H7 (cell line): ENCODE measurements at places on chromosomes 3 and 15. TPM values are rescaled to one million over a fixed set of nuclear protein-coding genes. Genes with fewer than 3 reads are reported as not detected.

The ADPRH gene
- total RNA-seq = 0.96 and 2.9 TPM in 2 replicates

GRCh38 chr3:45655906-45656305, 33.3 kb upstream of the SACM1L start:
- DNase-seq = no peak

DNA sequence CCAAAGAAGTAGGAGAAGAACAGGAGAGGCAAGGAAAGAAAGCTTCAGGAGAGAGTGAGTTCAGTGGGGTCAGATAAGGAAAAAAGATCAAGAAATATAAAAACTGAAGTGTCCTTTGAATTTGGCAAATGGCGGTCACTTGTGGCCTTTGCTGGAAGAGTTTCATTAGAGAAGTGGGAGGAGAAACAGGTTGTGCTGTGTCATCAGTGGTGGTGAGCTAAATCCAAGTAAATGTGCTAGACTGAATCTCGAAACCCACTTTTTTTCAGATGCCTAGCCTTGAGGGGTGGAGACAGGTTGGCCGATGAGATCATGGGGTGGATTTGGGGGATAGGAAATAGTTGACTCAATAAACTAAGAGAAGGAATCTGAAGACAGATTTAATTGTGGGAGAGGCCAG, 43.7 kb downstream of the CHRD start:
- DNase-seq = no peak

GRCh38 chr3:167406876-167407492, 26.9 kb upstream of the ZBBX start:
- peak; percentile 3 for DNase-seq

DNA sequence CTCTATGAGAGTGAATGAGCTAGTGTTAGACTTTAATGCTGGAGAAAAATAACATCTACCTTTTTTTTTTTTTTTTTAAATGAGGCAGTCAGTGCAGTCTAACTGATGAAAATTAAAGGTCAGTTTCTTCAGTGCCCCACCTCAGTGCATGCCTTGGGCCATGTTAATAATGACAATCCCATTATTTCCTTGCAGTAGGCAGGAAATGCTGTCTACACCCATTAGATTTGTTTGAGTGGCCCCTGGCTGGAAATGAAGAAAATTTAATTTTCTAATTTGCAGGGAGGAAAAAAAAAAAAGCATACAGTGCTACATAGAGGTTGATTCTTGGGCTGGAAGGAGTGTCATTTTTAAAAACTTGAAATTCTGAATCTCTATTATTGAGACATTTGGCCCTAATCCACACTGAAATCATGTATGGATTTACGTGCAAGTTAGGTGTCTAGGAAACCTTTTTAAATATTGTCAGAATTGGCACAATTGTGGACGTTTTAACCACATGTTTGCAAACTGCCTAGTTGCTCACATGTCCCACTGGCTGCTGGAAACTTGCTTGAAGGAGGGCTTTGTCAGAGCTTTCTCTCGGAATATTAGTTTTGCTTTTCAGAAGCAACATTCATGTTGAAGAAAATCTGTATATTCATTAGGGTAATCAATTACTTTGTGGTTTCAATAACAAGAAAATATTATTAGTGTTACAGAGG, 18.4 kb downstream of the FNDC3B start:
- DNase-seq = no peak
